Mucosa of gallbladder (tissue), 1 donor: ENCODE measurements at places on chromosomes 5 and 9. TPM values are rescaled to one million over a fixed set of nuclear protein-coding genes. Genes with fewer than 3 reads are reported as not detected.

Gene ECSCR
- total RNA-seq: 9.4 TPM

Gene IDNK
- total RNA-seq: 6.1 TPM

Gene CCDC192
- total RNA-seq: not detected

DNA sequence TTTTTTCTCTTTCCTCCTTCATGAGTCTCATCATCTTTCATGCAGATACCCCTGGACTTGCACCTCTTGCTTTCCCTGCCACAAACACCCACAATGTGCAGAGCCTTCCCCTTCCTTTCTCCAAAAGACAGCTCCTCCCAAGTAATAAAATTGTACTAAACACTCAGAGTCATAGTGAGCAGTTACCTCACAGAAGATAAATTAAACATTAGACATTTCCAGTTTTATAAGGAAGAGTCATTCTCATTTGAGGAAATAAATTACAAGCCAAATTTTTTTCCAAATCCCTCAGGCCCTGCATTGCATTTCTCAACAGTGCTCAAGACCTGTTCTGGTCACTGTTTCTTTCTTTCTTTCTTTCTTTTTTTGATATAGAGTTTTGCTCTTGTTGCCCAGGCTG is 131.5 kb downstream of the ATPSCKMT start:
- no peak for DNase-seq

DNA sequence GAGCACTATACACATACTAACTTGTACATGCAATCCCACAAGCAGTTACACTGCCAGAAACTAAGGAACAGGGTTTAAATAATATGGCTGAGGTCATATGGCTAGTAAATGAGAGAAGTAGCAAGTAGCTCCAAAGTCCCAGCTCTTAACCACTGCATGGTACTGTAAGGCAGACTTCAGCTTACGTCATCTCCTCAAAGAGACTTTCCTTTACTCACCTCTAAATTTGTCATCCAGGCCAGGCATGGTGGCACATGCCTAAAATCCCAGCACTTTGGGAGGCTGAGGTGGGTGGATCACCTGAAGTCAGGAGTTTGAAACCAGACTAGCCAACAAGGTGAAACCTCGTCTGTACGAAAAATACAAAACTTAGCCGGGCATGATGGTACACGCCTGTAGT is 20.4 kb upstream of the SELENOP start:
- no peak for DNase-seq

- no peak for DNase-seq
These were observed 24.3 kb downstream of the LHX3 start for GRCh38 chr9:136180586-136180985.
